ENCODE measurements at places on chromosomes 12 and 14.

- DNase-seq, result no peak
Observed at GRCh38 chr14:55120571-55121495, 8.2 kb upstream of the LGALS3 start.

DNA sequence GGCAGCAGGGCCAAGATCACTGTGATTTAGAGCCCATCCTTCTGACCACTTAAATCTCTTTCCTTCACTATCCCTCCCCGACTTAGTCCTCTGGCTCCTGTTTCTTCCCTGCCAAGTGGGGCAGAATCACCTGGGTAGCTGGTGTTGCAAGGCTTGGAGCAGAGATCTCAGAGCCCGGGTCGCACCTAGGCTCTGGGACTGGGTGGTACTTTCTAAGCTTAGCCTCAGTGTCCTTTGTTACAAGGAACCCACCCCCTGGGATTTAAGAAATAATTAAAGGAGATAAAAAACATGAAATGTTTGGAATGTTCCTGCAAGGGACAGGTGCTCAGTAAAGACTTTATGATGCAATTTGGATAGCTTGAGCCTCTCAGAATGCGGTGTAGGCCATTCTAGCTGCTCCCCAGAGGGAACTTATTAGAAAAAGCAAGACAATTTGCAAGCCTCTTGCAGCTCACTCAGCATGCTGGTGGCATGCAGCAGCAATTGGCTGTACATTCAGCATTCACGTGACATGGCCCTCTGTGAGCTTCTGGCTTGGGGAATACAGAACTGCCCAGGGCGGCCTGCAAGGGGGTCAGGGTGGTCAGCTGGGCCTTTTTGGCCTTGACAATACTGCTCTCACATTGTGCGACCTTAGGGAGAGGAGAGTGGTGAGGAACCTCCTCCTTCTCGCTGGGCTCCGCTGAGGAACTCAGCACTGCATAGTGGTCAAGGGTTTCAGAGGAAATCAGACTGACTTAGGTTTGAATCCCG is 16.8 kb downstream of the C14orf132 start:
- DNase-seq, result no peak

DNA sequence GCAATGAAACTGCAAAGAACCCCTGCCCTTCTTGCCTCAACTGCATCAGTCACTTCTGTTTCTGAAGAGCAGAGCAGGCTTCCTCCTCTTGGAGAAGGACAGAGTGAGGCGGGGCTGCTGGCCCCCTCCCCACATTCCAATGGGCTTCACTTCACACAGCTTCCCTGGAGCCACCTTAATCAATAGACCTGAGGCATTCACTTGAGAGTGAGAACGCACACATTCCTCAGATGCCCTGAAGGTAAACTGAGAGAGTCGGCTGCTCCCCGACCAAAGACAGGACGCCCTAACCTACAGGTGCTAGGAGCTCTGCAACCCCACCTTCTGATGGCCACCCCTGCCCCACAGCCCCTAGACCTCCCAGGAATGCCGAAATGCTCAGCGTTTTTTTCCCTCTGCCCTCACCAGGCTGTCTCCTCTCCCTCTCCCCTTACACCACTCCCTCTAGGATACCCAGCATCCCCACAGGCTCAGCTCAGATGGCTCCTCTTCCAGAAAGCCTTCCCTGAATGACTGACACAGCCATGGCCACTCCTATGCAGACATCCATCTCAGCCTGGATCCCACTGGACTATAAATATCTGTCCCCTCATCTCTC is 31.1 kb downstream of the SYNE3 start:
- no peak for DNase-seq

GRCh38 chr14:87955501-87955900 is 37.5 kb downstream of the GALC start:
- DNase-seq, result no peak

GRCh38 chr12:55715169-55715764 is 579 bp upstream of the BLOC1S1 start:
- no peak for DNase-seq

- DNase-seq, result no peak
Observed at GRCh38 chr12:118645219-118645618, 268.9 kb downstream of the SUDS3 start.

- DNase-seq, result no peak
Observed at GRCh38 chr12:14948672-14949071, 10.3 kb upstream of the ERP27 start.

DNA sequence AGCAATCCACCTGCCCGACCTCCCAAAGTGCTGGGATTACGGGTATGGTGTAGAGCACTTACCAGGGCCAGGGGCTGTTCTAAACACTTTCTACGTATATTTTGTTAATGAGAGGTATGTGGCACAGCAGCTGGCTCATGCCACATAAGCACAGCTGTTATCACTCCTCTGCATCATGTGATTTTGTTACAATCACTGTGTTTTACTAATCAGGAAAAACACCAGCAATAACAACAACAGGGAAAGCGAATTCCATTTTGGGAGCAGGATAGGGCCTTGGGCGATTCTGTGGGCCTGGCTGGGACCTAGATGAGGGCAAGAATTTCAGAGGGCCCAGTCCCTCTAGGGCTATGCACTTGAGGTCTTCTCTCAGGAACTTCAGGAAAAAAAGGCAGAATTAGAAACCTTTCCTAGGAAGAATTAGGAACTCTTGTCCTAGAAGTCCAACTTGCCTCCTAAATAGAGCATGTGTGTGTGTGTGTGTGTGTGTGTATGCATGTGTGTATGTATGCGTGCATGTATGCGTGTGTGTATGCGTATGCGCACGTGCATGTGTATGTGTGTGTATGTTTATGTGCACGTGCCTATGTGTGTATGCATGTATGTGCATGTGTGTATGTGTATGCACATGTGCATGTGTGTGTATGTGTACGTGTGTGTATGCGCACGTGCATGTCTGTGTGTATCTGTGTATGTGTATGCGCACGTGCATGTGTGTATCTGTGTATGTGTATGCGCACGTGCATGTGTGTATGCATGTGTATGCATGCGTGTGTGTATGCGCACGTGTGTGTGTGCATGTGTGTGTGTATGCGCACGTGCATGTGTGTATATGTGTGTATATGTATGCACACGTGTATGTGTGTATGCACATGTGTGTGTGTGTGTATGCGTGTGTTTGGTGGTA is 41.8 kb upstream of the CORO1C start:
- DNase-seq, result no peak

DNA sequence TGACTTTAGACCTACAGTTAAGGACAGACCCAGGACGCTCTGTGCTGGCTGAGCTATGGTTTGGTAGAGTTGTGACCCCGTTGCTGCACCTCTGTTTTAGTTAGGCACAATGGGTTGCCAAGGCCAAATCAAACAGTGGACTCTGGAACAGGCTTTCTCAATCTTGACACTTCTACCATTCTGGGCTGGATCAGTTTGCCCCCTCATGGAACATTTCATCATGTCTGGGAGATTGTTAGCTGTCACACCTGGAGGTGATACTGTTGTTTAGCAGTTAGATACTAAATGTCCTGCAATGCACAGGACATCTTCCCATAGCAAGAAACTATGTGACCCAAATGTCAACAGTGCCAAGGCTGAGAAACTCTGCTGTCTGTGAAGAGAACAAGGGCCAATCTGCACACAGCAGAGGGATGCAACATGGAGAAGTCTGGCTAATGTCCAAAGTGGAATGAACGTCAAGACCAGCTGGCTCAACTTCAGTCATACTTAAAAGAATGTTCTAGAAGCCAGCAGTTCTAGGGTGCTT is 65.6 kb upstream of the DICER1 start:
- no peak for DNase-seq

GRCh38 chr14:103273145-103273744 is 60.8 kb upstream of the EIF5 start:
- DNase-seq, result no peak

- no peak for DNase-seq
Observed at GRCh38 chr14:34087571-34087970, 136.7 kb upstream of the EGLN3 start.

GRCh38 chr12:31570880-31571279 is 20.1 kb downstream of the DENND5B start:
- no peak for DNase-seq

GRCh38 chr14:89578156-89578555 is 161.1 kb upstream of the FOXN3 start:
- no peak for DNase-seq

- no peak for DNase-seq
Observed at GRCh38 chr12:108969622-108970021, 51.2 kb downstream of the SVOP start.

DNA sequence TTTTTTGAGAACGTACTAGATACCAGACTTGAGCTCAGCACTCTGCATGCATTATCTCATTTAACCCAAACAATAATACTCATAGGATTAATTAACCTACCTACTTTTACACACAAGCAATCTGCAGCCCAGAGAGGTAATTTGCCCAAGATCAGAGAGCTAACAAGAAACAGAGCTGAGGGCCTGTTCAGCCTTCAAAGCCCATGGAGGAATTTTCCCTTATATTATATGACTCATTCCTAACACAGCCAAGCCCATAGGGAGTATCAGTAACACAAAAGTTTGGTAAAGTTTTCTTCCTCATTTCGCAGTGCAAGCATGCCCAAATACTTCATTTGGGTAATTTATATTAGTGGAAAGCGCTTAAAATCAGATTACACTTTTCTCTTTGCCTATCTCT is 94.7 kb downstream of the GALC start:
- DNase-seq, result no peak

All from HS-27A (cell line).